ENCODE measurements at places on chromosomes 5 and 9.
A peak's percentile ranks its signal among the peaks of the same experiment; 100 is the strongest.

DNA sequence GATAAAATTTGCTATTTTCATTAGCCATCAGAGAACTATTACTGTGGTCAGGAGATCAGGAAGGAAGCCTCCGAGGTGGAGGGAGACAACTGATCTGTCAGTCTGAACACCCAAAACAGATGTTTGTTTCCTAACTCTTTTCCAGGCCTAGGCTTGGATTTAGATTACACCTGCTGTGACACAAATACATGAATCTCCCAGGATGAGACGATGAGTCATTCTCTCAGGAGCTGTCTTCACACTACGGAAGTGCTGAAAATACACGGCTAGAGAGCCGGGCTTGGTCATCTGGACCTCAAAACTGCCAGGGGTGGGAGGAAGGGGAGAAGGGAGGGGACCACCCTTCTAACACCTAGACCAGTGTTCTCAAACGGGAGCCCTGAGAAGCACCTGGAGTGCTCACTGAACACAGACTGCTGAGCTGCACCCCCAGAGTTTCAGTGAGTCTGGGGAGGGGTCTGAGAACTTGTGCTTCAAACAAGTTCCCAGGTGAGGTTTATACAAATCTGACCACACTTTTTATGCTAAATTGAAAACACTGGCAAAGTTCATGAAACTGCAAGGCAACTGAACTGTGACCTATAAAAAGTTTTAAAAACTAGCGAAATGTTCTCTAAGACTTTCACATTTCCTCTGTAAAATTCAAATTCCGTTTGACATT, 80.3 kb upstream of the EQTN start:
- DNase-seq, result peak; percentile 34

DNA sequence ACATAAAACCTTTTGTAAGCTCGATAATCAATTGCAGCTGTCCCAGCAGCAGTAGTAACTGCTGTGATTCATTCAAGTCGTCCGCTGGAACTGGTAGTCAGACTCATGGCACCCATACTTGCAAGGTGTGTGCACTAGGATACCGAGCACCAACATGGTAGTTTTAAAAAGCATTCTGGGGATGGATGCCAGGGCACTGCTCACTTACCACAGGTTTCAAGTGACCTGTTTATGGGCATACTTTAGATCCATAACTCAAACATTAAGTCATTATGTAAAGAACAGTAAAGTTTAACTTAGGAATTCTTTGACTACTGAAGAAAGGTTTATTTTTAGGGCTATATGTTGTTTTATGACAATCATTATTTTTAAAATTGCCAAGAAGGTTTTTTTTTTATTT, 2277.6 kb downstream of the MAT2B start:
- no peak for DNase-seq

GRCh38 chr5:150155258-150156026, at the start of gene PDGFRB:
Gene PDGFRB (minus strand): TSS chr5:150155845. CDS start chr5:150137047, 18,798 bp downstream.
- DNase-seq, result no peak

DNA sequence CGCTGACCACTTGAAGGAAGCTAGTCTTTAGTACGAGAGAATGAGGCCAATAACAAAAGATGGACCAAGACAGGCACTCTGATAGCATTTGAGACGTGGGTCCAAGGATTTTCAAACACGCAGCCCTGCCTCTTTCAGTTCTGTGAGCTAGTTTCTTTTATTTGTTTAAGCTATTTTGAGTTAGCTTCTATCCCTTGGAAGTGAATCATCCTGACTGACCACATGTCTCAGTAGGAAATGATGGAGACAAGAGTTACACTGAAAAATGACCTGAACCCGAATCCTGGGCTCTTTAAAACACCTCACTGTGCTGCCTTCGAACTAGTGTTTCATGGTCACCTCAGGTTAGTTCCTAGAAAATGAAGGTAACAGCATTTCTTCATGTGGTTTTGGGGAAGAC, 9.9 kb downstream of the TEK start:
- DNase-seq, result peak; percentile 29

- no peak for DNase-seq
Observed at GRCh38 chr5:34415559-34416198, 240.4 kb upstream of the RAI14 start.
